ENCODE measurements at places on chromosomes 6 and 20.

DNA sequence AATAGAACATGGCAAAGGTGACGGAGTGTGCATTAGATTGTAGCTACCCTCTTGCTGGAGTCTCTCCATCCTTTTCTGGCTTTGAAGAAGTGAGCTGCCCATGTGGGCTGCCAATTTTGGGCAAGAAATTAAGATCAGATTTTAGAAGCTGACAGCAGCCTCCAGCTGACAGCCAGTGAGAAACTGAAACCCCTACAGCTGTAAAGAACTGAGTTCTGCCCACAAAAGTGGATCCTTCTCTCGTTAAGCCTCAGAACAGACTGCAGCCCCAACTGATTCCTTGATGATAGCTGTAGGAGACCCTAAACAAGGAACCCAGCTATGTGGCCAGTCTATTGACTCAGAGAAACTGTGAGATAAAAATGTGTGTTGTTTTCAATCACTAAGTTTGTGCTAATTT is 134.1 kb downstream of the CD109 start:
- DNase-seq: no peak

DNA sequence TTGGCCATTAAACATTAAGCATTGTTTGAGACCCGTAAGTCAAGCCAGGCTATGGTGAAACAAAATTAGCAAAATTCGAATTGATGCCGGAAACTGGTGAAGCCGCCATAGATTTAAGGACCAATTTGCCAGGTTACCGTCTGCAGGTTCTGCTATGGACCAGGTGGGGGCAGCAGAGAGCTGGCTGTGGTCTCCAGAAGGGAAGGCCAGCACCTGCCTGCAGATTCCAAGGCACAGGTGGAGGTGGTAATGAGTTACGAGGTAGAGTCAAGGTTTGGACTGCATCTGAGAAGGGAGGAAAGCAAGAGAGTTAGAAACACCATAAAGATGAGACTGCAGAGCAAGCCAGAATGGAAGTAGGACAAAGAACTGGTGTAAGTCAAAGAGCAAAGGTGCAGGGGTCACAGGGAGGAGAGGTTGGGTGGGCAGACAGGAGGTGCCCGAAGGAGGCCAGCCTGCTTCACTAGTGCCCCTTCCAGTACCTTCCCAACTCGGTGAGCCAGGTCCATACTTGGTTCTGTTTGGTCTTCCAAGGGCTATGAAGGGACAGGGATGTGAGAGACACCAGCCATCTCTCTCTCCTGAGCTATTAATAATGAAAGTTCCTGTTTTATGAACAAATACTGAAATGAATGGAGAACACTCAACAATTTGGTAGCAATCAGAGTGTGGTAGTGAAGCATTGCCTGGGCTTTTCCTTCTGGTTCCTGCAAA is 131.6 kb upstream of the ESR1 start:
- DNase-seq: peak; percentile 37

DNA sequence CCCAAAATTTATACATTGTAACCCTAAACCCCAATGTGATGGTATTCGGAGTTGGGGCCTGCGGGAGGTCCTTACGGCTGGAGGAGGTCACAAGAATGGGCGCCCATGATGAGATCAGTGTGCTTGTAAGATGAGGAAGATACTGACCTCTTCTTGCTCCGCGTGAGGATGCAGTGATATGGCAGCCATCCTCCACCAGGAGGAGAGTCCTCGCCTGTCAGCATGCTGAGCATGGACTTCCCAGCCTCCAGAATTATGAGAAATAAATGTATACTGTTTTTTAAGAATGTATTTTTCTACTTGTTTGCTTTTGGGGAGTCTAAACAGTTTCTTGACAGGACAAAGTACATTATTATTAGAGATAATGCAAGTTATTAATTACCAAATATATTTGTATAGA is 8.7 kb upstream of the SYNDIG1 start:
- DNase-seq: no peak

- no peak for DNase-seq
These were observed 18.3 kb upstream of the TRAM2 start for GRCh38 chr6:52595000-52595795.

- no peak for DNase-seq
These were observed 157.3 kb downstream of the FAM83B start for GRCh38 chr6:55003719-55004430.

DNA sequence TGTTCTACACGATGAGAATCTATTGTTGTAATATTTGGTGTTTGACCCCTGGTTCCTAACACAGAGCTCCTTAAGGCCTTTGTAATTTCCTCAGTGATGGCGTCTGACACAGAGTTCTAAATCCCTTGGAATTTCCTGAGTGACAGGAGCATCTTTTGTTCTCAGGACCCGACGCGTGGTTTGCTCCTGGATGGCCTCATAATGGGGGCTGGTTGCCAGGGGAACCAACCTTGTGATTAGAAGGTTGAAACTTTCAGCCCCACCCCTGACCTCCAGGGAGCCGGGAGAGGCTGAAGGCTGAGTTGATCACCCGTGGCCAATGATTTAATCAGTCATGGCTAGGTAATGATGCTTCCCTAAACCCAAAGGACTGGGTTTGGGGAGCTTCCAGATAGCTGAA is 20.5 kb upstream of the ZNF133 start:
- no peak for DNase-seq

DNA sequence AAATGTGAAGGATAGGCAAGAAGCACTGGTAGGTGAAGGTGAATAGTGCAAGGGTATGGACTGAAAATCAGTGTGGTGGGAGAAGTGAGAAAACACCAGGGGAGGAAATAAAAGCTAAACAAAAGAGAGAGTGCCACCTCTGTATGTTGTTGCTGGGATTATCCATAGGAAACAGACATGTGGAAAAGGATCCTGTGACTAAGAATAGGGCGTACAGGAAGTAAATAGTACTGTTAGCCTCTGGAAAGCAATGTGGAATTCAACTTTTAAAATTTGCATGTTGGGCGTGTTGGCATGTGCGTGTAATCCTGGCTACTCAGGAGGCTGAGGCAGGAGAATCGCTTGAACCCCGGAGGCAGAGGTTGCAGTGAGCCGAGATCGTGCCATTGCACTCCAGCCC is 661.7 kb downstream of the KIF16B start:
- DNase-seq: no peak

DNA sequence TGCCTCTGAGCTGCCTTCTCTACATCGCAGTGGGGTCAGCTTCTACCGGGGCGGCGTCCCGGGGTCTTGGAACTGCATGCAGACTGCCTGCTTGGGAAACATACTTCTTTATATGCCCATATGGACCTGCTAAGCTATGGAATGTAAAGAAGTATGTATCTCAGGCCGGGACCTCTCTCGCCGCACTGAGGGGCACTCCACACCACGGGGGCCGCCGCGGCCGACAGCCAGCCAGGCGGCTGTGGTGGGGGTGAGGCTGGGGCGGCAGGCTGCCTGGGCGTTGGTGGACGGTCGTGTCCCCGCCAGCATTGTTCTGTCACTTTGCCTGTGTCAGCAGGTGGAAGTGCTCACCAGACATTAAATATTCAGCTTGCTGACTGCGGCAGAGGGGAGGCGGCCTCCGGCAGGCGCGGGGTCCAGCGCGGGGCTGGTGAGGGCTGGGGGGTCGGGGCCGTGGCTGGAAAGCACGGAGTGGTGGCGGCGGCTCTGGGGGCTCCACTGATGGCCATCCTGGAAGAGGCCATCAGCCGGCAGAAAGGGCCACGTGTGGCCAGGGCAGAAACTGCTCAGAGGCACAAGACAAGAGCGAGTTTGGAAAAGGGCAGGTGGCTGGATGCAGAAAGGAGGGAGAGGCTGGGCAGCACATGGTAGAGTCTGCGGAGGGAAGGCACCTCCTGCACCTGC is 78.6 kb upstream of the GATA5 start:
- DNase-seq: no peak

DNA sequence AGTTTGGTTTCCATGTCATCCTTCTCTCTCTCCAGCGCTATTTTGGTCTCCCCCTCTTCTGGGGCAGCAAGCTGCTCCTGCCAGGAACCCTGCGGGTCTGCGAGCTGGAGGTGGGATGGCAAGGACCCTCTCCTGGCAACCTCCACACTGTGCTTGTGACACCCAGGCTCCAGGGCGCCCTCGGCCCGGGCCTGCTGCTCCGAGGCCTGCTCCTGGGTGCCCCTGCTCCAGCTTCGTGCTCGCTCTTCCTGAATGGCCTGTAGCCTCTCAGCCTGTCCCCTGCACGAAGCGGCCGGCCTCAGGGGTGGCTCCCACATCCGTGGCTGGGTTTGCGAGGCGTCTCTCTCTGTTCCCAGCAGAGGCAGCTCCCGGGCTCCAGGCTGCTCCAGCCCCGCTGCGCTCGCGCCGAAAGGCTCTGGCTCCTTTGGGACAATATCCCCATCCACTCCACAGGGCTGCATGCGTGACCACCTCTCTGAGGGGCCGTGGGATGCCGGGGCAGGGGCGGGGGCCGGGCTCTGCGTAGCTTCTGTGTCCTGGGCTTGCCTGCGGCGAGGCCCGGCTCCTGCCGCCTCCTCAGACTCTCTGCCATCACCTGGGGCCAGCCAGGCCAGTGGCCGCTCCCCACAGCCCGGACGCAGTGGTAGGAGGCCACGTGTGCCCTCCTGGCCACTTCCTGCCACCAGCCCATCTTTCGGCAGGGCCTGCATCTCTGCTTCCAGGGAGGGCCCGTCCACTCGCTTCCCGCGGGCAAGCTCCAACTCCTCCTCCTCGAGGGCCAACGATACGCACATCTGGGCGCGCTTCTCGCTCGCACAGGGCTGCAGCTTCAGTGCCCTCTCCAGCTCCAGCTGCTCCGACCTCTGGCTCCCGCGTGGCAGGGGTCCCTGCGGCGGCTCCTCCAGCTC is 68.9 kb downstream of the GINS1 start:
- no peak for DNase-seq

GRCh38 chr6:135012764-135013163 is 41.9 kb downstream of the HBS1L start:
- no peak for DNase-seq

- no peak for DNase-seq
These were observed 69.0 kb upstream of the ZNF184 start for GRCh38 chr6:27541933-27542297.

DNA sequence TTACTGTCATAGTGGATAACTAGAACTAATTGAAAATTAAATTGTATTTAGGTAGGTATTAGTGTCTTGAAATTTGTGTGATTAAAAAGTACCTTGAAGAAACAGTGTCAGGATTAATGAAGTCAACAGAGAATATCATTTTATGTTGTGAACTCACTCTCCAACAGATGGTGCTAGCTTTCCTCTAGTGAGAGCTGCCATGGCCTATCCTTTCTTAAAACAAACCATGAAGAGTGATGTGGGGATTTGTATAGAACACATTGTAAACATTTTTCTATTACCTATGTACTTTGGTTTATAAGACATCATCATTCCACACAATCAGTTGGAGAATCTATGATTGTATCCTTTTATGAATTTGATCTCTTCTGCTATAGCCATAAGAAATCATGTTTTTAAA is 4.8 kb upstream of the SRSF12 start:
- DNase-seq: no peak

DNA sequence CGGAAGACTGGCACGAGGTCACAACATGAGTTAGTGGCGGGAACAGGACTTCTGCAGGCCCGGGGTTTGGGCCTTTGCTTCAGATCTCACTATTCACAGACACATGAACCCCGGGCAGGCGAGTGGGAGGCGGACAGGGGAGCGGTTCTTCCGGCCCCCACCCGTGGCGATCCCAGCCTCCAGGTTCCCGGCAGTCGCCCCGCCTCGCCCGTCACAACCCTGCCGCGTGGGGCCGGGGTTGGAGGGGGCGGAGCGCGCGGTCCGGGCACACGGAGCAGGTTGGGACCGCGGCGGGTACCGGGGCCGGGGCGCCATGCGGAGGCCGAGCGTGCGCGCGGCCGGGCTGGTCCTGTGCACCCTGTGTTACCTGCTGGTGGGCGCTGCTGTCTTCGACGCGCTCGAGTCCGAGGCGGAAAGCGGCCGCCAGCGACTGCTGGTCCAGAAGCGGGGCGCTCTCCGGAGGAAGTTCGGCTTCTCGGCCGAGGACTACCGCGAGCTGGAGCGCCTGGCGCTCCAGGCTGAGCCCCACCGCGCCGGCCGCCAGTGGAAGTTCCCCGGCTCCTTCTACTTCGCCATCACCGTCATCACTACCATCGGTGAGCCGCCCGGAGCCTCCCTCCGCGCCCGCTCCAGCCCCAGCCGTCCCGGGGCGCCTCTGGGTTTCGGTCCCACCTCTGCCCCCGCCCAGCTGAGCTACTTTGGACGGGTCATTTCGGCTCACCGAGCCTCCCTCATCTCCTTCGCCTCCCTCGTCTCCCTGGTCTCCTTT is at the start of gene KCNK15:
Gene KCNK15 (plus strand): TSS at position 268 of the 769 bp plus-strand sequence. CDS start 46 bp downstream, at position 314.
- DNase-seq: peak; percentile 4

- no peak for DNase-seq
These were observed 456.8 kb upstream of the CHD6 start for GRCh38 chr20:42074944-42075343.

DNA sequence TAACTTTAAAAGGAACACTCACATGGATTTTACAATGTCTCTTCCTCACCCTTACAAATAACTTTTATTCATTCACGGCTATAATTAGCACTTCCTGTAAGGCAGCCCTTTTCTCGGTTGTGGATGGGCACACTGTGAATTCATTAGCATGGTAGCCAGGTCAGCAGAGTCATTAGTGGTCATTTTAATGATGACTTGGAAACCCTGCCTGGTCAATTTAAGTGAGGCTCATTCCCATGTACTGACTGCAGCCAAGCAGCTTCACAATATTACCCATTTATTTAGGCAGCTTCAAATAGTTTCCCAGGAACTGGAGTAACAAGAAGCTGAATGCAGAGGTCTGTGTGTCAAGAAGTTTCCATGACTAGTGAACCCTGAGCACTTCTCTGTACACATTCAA is 248.8 kb downstream of the KHDC1L start:
- no peak for DNase-seq

DNA sequence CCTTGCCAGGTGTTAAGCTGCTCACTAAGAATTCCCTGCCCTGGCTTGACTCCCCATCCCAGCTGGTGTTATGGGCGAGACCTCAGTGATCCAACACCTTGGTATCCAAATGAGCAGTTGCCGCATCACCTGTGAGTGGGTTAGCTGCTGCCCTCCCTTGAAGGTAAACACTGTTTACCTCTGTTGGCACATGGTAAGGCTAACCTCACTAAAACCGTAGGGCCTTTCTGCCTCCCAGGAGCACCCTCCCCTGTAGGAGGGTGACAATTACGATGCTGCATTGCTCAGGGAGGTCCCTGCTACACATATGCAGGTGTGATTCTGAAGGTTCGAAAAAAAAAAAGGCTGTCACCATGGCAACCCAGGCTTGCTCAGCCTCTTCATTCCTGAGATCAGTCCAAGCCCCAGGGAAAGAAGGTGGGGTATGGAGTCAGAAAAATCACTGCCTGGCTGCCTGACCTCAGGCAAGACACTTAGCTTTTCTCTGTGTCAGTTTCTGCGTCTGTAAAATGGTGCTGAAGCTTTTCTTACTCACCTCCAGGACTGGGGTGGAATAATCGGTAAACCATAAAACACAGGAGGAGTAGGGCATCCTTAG is 19.5 kb downstream of the PNPLA1 start:
- no peak for DNase-seq

Data from T-helper 9 cell (primary cell).